ENCODE measurements at places on chromosomes 11 and 22. TPM values are rescaled to one million over a fixed set of nuclear protein-coding genes. Genes with fewer than 3 reads are reported as not detected.

DNA sequence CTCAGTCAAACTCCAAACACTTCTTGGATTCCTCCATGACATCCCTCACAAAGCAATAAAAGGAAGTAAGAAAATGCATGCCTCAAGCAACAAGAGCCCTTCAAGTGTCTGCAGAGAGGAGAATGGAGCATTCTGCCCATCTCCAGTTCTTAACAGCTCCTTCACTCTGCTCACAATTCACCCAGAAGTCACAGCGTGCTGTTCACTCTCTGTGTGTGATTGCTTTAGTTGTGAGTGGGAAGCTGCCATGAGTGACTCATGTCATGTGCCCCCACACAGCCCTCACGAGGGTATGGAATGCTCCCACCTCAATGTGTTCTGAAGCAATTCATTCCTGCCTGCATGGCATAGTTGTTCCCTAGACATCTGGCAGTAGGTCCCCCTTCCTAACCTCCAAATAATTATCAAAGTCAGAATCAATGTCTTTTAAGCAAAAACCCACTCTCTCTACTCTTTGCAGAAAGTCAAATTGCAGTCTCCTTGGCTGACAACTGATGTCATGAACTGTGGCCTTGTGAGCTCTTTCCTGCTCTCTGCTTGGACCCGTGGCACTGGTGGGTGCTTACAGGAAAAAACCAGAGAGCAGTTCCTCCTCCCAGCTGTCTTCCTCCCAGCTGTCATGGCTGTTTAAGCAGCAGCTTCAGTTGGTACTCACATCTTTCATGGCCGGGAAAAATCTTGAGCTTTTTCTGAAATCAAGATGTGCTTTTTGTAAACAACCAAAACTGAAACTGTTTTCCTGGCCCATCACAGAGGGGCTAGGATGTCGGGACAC is 112.1 kb upstream of the SPON1 start:
- ATAC-seq: no peak

Gene IL10RA
- 29.1 TPM for total RNA-seq

Gene NEU3
- total RNA-seq: 5.1 TPM

GRCh38 chr11:116881143-116881542 is 43.7 kb upstream of the APOA1 start:
- ATAC-seq: no peak

DNA sequence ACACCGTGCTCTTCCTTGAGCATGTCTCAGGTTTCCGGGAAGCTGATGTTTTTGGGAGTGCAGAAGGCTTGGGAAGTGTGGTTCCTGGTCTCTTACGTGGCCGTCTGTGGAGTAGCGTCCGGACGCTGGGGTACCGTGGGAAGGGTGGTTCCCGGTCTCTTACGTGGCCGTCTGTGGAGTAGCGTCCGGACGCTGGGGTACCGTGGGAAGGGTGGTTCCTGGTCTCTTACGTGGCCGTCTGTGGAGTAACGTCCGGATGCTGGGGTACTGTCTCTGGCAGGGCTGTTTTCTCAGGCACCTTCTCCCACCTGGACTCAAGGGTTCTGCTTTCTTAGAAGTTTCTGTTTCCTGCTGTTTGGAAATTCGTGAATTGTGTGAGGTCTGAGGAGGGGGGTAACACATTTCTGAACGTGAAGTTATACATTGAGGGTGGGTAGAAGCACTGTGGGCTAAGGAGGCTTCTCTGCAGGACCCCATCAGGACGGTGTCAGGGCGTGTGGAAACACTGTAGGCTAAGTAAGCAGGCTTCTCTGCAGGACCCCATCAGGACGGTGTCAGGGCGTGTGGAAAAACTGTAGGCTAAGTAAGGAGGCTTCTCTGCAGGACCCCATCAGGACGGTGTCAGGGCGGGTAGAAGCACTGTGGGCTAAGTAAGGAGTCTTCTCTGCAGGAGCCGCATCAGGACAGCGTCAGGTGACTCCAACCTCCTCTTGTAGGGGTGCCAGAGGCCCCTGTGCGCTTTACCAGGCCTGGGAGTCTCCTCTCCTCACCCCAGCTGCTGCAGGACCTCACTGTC is 5.3 kb upstream of the IFITM3 start:
- ATAC-seq: no peak

- peak; percentile 38 for ATAC-seq
These were observed 23.1 kb downstream of the MN1 start for GRCh38 chr22:27778294-27779090.

DNA sequence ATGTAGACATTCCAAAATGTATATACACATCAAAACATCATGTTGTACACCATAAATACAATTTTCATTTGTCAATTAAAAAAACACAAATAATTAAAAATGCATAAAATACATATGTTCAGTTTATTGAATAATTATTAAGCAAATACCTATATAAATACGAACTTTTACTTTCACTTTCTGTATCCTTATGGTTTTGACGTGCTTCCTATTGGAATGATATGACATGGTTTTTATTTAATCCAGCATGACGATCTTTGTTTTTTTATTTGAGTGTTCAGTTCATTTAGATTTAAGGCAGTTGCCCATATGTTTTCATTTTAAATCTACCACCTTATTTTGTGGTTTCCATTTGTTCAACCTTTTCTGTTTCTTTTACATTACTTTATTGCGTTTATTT is 198.3 kb upstream of the PLET1 start:
- no peak for ATAC-seq

- ATAC-seq: no peak
These were observed 20.6 kb upstream of the AP1B1 start for GRCh38 chr22:29408940-29409339.

Gene TEX54
- not detected for total RNA-seq
